ENCODE measurements at places on chromosomes 13 and 19.

- no peak for DNase-seq
These were observed 39.9 kb downstream of the SIGLEC7 start for GRCh38 chr19:51181913-51182419.

- no peak for DNase-seq
These were observed 24.2 kb downstream of the UHRF1 start for GRCh38 chr19:4933528-4933927.

GRCh38 chr19:6891761-6892385 is 4.5 kb downstream of the ADGRE1 start:
- DNase-seq: no peak

DNA sequence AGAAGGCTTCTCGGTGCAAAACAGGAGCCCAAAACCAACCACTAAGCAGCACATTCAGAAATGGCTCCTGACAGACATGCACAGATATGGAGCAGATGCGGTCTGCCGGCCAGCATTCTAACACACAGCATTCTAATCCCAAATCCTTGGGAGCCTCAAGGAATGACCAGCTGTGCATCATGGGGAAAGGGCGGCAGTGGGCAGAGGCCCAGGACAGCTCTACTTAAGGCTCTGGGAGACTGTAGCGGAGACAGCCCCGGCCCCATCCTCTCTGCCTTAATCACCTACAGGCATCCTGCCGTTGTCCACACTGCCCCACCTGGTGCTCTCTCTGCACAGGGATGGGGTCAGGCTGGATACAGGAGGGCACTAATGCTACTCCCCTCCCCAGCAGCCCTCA is 1016.0 kb downstream of the UQCRFS1 start:
- no peak for DNase-seq

GRCh38 chr13:61149331-61149730 is 266.3 kb downstream of the PCDH20 start:
- no peak for DNase-seq

DNA sequence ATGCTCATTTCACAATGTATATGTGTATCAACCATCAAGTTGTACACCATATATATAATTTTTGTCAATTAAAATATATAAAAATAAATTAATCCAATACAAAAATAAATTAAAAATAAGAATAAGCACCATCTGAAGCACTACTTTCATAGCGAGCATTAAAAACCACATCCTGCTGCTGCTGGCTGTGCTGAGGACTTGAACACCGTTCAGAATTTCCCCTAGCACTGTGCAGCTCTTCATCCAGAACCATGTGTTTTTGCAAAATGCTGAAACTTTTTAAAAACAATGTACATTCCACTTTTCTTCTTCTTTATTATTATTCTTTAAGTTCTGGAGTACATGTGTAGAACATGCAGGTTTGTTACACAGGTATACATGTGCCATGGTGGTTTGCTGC is 40.0 kb upstream of the FOXO1 start:
- DNase-seq: no peak

DNA sequence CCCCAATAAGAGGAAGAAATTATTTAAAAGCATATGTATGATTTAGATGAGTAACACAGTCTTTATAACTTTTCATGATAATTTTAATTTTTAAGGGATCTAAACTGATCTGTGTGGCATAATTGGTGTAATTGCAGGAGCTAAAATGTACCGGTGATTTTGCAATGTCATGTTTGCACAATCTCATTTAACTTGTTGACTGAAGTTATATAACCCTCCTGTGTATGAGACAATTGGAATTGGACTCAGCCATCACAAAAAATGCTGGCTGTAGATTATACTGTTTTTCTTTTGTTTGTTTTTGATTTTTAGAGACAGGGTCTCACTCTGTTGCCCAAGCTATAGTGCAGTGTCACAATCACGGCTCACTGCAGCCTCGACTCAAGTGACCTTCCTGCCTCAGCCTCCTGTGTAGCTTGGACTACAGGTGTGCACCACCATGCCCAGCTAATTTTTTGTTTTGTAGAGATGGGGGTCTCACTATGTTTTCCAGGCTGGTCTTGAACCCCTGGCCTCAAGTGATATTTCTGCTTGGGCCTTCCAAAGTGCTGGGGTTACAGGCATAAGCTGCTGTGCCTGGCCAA is 26.1 kb downstream of the FGF9 start:
- DNase-seq: no peak

GRCh38 chr19:10780368-10780767 is 55.6 kb downstream of the TMED1 start:
- no peak for DNase-seq

GRCh38 chr13:59532405-59532804 is 631.3 kb downstream of the DIAPH3 start:
- no peak for DNase-seq

DNA sequence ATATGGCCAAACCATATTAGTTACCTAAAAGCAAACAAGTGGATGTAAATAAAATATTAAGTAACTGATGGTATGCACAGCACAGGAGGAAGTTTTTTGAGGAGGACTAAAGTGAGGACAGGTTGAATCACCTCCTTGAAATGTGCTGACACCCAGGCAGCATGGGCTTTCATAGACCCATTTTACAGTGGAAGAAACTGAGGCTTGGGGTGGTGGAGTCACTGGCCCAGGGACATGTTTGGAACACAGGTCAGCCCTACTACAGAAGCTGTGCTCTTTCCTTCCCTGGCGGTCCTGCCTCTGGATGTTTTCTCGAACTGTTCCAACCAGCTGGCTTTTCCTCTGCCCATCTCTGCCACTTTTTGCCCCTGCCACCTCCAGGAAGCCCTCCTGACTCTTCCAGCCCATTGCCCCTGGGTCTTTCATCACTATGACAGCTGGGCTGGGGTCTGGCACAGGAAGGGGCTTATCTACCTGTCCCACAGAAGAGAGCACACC is 11.2 kb upstream of the PTPRS start:
- DNase-seq: no peak

DNA sequence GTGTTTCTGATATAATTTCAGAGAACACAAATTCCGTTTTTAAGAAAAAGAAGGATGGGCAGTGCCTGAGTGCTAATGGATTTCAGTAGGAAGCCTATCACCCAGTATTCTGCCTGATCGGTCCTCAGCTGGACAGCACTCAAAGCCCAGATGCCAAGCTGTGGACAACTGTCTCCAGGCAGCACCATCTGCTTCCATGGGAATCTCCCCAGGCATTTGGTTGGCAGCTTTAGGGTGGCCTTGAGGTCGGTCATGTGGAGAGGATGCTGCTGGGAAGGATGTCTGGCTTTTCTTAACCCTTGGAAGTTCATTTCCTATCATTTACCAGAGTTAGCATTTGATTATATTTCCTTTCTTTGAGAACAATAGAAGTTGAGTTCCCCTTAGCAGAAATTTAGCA is 311.7 kb downstream of the TBC1D4 start:
- no peak for DNase-seq

- DNase-seq: no peak
These were observed 24.7 kb downstream of the IRS2 start for GRCh38 chr13:109761695-109762094.

DNA sequence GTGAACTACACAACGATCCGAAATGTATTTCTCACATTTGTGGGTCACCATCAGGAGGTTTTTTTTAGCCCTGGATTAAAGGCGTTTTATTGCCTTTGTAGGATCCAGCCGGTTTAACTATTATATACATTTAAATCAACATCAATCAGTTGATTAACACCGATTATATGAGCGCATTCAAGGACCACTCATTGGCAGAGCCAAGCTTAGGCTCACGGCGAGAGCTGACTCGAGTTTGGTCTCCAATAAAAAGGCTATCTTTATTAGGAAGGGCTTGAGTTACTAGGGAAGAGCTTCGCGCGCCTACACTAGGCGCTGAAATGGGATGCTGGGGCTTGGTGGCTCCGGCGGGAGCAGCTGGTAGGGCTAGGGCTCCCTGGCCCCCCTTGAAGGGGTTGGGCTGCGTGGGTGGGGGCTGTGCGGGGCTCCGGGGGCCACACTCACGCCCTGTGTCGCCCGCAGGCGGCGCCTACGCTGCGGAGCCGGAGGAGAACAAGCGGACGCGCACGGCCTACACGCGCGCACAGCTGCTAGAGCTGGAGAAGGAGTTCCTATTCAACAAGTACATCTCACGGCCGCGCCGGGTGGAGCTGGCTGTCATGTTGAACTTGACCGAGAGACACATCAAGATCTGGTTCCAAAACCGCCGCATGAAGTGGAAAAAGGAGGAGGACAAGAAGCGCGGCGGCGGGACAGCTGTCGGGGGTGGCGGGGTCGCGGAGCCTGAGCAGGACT is 4.2 kb downstream of the PDX1 start:
- DNase-seq: no peak

GRCh38 chr13:21606251-21606650 is 2.3 kb upstream of the MICU2 start:
- no peak for DNase-seq

- DNase-seq: no peak
These were observed 13.0 kb upstream of the MYH14 start for GRCh38 chr19:50190439-50190891.

DNA sequence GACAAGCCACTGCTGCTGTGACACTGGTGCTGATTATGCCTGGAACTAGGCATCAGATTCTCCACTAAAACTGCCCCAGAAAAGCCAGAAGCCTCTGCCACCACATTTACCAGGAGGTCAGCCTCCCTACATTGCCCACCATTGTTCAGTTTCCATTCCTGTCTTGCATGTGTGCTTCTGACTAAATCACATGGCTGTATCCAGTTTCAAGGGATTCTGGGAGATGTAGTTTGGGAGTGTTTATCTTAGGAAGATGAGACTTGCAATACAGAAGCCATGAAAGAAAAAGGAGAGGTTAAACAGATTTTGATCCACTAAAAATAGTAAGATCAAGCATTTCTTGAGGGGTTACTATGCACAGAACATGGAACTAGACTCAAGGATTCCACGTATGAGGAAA is 40.7 kb upstream of the SERPINE3 start:
- DNase-seq: no peak

- no peak for DNase-seq
These were observed 176.4 kb downstream of the KCTD12 start for GRCh38 chr13:76709851-76710250.

GRCh38 chr19:45419396-45419795 is 4.3 kb downstream of the ERCC1 start:
- DNase-seq: no peak

GRCh38 chr19:43765109-43765876 is 10.5 kb upstream of the SMG9 start:
- DNase-seq: no peak

DNA sequence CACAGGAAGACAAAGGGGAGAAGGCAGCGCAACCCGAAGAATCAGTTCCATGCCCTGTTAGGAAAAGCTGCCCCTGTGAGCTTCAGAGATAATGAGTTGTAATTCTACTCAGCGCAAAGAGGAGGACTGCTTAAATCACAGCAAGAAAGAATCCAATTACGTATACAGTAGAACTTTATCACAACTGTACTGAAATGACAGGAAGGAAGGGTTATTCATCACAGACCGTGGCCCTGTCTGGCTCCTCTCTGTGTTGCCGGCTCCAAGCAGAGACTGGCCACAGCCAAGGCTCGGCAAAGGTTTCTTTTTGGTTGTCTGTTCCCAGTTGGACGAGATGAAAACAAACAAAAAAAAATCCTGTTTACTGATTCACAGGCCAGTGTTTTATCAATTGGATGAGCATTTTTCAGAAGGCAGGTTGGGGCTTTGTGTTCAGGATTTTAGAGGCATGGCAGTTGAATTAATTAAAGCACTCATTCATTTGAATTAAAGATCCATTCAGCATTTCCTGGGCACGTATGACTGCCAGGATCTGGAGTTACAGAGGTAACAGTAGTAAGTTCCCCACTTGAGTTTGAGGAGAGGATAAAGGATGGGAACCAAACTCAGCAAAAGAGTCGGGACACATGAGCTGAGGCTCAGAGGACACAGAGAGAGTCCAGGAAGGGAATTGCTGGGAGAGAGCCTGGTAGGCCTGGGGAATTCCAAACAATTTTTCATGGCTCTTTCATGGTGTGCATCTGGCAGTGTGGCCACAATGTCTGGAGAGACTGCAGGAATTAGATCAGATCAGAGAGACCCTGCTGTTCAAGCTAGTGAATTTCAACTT is 341.0 kb downstream of the DNAJC15 start:
- DNase-seq: no peak

- no peak for DNase-seq
These were observed 38.2 kb downstream of the PDS5B start for GRCh38 chr13:32624441-32624840.

DNA sequence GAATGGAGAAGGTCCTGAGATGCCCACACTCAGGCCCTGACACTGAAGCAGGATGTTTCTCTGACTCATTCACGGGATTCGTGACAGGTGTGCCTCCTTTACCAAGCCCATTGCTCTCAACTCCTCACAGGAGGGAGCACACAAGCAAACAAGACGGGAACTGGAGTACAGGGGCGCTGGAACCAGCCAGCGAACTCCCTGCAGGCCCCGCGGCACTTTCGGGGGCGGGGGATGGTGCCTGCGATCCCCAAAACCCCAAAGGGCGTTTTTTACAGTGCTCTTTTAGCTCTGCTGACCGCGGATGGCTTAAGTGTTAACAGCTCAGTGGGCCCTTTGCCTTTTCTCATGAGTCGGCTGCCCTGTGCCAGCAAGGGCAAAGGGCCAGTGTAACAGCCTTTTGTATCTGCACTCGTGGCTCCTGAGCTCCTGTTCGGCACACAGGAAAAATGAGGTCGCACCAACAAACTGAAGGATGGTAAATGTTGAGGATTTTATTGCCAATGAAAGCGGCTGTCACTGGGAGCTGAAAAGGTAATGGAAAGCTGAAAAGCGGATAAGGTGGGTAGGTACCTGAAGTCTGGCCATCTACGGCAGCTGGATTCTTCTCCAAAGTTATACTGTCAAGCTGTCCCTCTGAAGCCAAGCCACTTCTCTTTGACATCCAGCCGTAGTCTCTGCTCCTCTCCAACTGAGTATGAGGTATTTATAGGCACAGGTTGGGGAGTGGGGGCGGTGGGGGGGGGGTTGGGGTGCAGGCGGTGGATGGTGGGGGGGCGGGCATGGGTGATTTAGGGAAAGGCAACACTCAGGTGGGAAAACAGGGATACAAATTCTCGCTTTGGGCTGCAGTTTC is 65.0 kb upstream of the TRPC4 start:
- no peak for DNase-seq

DNA sequence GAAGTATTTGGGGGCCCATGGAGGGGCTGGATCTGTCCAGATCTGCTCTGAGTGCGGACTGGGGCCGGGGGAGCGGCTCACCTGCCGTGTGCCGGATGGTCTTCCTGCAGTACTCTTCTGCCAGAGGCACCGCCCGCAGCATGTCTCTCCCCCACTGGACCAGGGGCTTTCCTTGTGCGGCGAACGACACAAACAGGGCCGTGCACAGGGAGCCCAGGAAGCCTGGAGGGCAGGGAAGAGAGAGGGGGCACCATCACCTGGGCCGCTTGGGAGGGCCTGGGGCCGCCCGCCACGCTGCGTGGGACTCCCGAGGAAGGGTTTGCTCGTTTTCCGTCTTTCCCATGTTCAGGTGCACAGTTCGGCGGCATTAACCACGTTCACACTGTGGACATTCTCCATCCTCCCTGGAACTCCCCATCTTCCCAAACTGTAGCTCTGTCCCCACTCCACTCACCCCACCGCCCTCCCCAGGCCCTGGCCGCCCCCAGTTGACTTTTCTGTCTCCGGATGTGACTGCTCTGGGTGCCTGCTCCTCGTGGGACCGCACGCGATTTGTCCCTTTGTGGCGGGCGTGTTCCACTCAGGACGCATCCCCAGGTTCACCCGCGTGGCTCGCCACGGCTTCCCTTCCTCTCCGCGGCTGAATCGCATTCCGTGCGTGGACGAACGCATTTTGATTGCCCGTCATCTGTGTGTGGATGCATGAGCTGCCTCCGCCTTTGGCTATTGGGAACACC is 24.2 kb downstream of the ADPRHL1 start:
- no peak for DNase-seq

Data from substantia nigra (tissue), 51 donors.